ENCODE measurements at places on chromosomes 1 and 21.

- DNase-seq, result no peak
Measured at GRCh38 chr1:101295209-101295608, 58.4 kb downstream of the S1PR1 start.

DNA sequence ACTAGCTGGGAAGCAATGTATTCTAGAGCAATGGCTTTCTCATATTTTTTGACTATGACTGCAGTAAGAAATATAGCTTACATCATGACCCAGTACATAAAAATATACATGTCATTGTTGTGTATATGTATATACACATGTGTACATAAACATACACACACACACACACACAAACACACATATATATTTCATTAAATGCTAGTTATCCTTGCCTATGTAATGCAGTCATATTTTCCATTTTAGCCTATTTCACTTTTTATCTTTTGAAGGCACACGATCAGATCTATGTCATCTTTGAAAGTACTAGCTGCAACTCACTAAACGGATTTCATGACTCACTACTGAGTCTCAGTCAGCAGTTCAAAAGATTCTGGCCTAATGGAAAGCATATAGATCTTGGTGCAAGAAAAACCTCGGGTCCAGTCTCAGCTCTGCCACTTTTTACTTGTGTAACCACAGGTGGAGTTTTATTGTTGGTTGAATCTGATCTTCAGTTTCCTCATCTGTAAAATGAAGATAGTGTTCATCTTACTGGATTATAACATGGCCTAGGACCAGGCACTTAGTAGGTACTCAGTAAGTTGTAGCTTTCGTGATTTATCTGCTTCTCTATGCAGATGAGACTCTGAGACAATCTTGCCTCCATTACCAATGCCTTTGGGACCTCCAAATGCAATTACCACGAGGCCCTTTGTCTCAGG is 325.6 kb downstream of the RRAGC start:
- DNase-seq, result no peak

GRCh38 chr1:98429965-98430443 is 231.5 kb upstream of the SNX7 start:
- peak; percentile 41 for DNase-seq

GRCh38 chr1:224435318-224435763 is 744 bp upstream of the WDR26 start:
- DNase-seq, result peak; percentile 24

DNA sequence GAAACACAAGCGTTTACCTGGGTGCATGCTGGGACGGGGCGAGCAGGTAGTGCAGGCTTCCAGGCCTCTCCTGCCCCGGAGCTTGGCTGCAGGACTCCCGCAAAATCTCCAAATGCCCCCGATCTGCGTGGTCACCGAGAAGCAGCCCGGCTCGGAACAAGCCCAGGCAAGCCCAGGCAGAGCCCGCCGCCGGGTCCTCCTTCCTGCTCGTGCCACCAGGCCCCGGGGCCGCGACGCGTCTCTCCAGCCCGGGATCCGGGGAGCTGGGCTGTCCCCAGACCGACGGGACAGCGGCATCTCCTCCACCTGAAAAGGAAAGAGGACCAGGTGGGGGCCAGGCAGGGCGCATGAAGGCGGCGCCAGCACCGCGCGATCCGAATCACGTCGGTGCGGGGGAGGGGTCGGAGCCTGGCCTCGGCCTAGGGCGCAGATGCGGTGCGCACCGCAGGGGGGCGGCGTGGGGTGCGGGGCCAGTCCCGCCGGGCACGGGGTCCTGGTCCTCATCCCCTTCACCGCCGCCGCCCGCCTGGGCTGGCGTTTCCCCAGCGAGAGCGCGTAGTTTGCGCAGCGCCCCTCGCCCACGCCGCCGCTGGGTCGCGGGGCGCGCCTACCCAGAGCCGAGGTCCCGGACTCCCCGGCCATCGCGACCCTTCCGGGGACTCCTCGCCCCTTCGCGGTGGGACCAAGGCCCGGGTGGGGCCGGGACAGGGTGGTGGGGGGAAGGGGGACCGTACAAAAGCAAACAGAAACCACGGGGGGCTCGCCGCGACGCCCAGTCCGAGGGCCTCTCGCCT is 52.4 kb upstream of the H6PD start:
- DNase-seq, result peak; percentile 55

DNA sequence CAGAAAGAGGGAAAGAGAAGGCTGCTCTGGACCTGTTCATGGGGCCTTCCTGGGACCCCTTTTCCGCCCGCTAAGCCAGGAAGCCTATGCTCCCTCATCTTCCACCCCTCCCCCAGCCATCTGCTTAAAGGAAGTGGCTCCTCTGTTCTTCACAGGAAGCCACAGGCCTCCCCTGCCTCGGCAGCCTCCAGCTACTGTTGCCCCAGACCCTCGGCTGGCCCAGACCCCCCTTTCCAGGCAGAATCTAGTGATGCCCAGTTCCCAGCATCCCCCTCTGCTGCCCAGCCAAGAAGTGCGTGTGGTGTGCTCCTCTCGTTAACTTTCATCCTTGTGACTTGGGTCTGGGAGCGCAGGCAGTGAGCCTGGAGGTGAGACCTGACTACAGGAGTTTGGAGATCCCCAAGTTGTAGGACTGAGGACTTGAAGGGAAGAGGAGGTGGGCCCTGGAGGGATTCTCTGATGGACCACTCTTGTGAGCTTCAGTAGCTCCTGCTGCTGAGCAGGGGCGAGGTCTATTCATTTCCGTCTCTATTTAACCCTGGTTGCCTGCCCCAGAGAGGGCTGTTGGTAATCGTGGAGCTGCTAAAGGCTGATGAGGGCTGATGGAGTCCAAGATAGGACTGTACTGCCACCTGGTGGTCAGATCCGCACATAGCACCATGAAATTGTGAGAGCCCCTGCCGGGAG is 9.1 kb downstream of the IFI6 start:
- peak; percentile 73 for DNase-seq

DNA sequence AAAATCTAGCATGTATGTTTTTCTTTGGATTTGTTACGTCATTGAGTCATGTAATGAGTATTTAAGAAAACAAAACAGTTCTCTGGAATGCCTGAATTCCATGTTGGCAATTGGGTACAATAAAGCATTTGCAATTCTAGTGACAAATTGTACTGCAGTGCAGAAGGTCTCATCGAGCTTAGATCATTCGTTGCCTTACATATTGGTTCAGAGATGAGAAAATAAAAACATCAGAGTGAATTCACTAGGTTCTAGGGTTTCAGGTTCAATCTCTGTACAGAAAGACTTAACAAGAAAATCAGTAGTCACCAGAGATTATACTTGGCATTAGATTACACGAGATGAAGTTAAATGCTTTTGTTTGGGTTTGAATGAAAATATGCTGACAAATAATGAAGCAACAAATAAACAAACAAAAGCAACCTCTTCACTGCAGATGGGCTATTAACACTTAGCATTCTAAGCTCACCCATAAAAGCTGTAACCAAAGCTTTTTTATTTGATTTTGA is 124.7 kb downstream of the RYR2 start:
- no peak for DNase-seq

DNA sequence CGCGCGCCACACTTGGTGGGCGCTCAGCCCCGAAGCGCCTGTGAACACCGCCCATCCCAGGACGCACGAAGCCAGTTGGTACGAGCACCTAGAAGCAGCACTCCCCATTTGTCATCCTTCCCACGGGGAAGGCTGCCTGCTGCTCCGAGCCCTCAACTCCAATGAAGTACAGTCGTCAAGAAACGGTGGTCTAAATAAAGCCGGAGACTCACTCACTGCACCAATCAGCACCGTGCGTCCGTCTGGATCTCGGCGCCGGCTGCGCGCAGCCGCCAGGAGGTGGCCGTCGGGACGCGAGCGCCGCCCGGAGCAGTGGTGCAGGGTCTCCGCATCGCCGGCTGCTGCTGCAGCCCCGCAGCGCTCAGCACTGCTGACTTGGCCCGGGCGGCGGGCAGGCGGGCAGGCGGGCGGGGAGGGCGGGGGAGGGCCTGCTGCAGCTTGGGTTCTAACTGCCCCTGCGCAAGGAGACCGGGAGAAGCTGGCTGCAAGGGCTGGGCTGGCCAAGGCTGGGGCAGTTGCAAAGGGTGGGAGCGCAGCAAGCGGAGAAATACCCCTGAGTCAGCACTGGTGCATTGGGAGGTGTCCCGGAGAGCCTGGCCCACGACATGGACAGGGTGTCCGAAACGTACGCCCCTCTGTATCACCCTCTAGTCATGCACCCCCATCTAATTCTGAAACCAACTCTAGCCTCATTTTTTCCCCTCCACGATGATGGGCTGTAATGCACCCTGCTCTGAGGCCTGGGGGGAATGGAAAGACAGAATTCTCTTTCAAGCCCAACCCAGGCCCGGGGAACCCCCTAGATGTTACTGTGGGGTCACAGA is 35.8 kb upstream of the H6PD start:
- DNase-seq, result peak; percentile 73

- DNase-seq, result no peak
Measured at GRCh38 chr21:25936776-25937175, 202.0 kb downstream of the GABPA start.

- peak; percentile 40 for DNase-seq
Measured at GRCh38 chr1:59057211-59057694, 239.6 kb upstream of the FGGY start.
